Inflammatory macrophage (primary cell): ENCODE measurements at places on chromosomes 12 and 14.

GRCh38 chr12:96986883-96987523 is 79.9 kb downstream of the NEDD1 start:
- peak; percentile 24 for DNase-seq

DNA sequence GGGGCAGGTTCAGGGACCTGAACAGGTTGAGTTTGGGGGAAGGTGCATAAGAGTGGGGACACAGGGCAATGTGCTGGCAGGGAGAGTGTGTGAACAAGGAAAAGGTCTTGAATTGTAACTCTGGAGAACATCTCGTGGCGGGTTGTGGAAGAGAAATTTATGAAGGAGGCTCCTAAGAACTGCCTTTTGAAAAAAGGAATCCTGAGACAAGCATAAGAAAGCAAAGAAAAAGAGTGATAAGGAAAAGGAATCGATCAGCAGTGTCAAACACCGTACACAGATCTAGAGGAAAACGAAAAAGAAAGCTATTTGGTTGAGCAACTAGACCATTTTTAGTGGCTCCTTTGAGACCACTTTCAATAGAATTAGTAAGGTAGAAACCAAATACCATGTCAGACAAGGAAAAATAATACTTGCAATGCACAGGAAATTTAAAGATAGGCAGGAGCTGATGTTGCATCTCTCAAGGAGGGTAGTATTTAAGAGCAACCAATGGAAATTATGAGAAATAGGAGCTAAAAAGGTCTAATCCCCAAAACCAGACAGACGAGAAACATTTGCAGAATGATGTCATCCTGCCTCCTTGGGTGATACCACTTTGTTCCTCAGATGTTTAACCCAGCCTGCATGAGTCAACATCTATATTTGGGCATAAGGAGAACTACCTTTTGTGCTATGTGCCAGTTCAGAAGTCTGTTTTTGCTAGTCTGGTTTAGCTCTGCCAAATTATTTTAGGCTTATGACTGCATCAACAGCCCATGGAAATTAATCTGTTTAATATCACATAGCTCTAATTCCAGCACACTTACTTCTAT is 64.5 kb upstream of the STK38L start:
- DNase-seq = peak; percentile 92

- no peak for DNase-seq
Observed at GRCh38 chr14:100439781-100440180, 116.6 kb downstream of the SLC25A47 start.

DNA sequence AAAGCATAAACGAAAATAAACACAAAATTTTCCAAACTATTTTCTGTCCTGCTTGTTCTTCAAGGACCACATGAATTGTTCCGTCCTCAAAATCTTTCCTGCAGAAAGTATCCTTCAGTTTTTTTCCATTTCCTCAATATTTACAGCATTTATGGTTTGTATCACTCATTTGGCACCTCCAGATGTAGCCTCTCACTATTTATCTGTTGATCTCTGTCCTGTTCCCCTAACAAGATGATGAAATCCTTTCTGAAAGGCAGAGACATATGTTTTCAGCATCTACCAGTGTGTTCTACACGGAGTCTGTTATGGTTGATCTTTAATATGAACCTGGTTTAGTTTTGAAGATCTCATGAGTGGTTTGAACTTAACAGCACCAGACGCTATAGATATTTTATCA is 490.2 kb downstream of the NELL2 start:
- no peak for DNase-seq

GRCh38 chr14:79050787-79051727 is 880.9 kb downstream of the NRXN3 start:
- DNase-seq = no peak

DNA sequence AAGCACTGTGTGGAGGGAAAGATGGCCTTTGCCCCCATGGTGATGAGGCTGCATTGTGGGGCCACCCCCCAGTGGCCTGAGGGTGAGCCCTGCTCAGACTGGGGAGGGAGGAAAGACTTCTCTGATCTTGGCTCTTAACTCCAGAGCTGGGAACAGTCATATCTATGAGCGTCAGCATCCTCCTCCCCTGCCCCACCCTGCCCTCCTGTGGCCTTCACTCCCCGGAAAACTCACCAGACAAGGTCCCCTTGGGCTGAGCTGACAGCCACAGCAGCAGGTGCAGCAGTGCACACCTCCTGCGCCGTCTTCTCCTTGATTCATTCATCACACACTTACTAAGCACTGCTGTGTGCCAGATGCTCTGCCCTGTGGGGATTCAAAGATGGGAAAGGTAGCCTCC is 98.8 kb downstream of the B4GALNT3 start:
- no peak for DNase-seq

DNA sequence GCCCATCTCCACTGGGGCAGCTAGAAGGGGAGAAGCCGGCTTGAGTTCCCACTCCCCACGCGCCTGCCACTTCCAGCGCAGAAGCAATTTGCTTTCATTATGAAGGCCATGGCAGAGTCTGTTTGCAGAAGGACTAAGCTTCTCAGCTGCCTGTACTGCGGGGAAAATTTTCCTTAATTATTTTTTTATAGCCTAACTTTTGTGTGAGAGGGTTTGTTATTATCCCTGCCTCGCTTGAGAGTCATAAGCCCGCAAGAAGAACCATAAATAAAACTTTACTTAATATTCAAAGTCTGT is 56.0 kb upstream of the DLK1 start:
- DNase-seq = no peak

GRCh38 chr14:90058876-90059458 is 2.8 kb upstream of the KCNK13 start:
- DNase-seq = no peak

DNA sequence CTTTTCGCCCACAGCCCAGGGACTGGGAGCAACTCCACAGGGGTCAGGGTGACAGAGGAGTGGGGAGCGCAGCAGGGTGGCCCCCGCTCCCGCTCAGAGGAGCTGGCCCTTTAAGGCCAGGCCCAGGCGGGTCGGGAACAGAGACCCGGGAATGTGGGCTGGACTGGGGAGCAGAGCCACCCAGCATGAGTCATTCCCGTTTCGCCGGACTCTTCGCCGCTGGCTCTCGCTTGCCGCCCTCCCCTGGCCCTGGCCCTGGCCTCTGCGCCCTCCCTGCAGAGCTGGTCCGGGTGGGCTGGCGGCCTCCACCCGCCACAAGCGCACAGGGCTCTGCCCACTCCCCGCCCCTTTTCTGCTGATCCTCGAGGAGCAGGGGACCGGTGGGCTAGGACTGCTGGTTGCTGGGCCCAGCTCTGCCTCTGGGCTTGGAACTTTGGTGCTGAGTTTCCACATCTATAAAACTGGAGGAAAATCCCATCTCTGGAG is 92.8 kb downstream of the NINJ2 start:
- DNase-seq = no peak

GRCh38 chr12:54546511-54546910 is 2.9 kb upstream of the PDE1B start:
- no peak for DNase-seq

DNA sequence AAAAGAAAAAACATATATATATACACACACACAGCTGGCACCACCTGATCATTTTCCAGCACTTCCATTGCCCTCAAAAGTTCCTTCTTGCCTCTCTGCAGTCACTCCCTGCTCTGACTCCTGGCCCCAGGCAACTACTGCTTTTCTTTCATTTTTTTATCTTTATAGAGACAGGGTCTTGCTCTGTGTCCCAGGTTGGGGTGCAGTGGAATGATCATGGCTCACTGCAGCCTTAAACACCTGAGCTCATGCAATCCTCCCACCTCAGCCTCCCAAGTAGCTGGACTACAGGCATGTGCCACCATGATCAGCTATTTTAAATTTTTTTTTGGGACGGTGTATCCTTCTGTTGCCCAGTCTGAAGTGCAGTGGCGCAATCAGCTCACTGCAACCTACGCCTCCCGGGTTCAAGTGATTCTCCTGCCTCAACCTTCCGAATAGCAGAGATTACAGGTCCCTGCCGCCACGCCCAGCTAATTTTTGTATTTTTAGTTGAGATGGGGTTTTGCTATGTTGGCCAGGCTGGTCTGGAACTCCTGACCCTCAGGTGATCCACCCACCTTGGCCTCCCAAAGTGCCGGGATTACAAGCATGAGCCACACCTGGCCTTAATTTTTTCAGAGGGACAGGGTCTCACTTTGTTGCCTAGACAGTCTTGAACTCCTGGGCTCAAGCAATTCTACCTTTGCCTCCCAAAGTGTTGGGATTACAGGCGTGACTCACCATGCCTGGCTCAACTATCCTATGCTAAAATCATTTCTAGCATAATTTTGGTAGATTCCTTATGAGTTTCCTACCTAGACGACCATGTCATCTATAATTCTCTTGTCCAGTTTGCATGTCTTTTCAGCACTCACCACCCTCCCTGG is 7.8 kb downstream of the HSP90AA1 start:
- DNase-seq = no peak

DNA sequence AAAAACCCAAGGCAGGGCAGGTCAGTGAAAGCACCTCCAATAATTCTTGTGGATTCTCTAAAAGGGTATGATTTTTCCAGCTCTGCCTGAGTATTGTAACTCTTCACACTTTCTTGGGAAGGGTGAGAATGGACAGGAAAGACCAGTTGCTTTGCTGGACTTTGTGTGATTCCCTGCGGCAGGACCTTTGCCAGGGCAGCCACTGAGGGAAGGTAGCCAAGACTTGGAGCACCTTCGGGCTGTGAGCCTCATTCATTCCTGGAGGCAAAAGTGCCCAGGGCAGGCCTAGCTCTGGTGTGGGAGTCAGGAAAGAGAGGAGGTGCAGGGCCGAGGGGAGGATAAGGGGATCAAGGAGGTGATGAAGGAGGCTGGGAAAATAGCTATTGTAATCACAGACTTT is 80.2 kb downstream of the VCPKMT start:
- no peak for DNase-seq

DNA sequence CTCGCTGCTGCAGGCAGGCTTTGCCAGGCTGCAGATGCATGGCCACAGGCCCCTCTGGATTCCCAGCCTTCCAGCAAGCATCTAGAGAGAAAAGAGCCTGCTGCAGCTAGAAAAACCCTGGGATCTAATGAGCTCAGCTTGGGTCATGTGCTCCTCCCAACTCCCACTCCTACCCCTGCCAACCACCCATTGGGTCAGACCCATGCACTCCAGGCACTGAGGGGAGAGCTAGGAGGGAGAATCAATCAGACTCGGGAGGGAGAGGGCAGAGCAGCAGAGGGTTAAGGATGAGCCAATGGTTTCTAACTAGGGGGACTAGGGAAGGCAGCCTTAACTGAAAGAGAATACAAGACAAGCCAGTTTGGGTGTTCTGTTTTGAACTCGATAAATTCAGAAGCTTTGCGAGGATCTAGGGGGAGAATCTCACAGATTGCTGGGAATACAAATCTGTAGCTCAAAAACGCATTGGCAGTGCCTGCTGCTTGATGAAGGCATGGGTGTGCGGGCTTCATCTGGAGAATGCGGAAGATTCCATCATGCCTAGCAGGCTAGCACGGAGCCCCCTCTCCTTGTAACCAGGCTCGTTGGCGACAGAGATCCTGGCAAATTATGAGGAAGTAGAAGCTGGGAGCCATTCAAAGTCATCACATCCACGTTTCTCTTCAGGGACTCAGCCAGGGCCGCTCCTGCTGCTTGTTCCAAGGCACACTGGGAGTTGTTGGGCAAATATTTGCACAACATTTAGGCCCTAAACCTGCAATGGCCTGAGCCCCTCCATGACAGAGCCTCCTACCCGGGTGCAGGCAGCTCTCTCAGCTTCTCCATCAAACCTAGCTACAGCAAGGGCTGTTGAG is 56.4 kb downstream of the VCPKMT start:
- peak; percentile 49 for DNase-seq

DNA sequence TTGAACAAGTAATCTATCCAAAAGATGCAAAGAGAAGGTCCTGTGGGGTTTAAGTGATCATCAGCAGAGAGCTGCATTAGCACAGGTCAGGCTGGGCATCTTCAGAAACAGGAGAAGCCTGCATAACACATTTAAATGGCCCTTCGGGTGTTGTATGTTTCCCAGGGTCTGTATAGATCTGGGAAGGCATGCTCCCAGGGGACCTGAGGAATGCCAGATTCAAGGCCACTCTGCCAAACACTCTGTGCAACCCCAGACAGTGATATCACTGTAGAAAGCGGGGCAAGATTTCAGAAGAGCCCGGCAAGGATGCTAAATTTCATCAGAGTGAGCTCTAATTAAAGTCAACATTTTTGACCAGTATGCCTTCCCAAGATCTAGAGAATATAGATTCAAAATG is 92.9 kb downstream of the ARMH4 start:
- DNase-seq = no peak

GRCh38 chr12:109815757-109816617 is 17.2 kb downstream of the TRPV4 start:
- no peak for DNase-seq

DNA sequence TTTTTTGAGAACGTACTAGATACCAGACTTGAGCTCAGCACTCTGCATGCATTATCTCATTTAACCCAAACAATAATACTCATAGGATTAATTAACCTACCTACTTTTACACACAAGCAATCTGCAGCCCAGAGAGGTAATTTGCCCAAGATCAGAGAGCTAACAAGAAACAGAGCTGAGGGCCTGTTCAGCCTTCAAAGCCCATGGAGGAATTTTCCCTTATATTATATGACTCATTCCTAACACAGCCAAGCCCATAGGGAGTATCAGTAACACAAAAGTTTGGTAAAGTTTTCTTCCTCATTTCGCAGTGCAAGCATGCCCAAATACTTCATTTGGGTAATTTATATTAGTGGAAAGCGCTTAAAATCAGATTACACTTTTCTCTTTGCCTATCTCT is 94.7 kb downstream of the GALC start:
- DNase-seq = no peak

GRCh38 chr14:93878871-93879270 is 48.3 kb upstream of the FAM181A start:
- no peak for DNase-seq

DNA sequence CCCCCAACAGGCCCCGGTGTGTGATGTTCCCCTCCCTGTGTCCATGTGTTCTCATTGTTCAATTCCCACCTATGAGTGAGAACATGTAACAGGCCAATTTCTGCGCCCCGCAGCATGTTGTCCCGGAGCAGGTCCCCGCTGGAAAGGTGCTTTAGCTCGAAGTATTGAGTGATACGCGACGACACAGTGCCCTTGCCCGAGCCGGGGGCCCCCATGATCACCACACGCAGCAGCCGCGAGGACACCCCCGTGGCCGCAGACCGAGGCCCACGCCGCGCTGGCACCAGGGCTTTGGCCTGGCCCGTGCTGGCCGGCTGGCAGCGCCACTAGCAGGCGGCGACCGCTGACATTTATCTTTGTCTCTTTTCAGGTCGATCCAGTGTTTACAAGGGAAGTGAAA is 91.7 kb downstream of the GLT1D1 start:
- no peak for DNase-seq

DNA sequence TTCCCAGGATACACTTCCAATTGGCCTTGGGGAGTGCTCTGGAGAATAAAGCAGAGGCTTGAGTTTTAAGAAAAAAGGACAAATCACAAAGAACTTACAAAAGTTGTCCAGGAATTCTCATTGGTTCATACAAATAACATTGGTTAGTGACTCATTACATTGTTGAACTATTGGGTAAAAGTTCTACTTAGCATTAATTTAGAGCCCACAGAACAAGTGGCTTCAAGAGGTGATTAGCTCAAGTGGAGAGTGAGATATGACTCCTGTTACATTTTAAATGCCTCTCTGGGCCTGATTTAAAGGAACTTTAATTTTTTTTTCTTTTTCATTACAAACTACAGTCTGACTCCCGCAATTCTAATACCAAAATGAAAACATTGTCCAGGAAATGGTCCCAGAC is 72.9 kb downstream of the ASCL4 start:
- no peak for DNase-seq
